CD4-positive, alpha-beta T cell treated with Interleukin-17A for 1 hour (primary cell): ENCODE measurements at places on chromosomes 3 and 15.
A peak's percentile ranks its signal among the peaks of the same experiment; 100 is the strongest.

GRCh38 chr15:21261965-21262850 is 178.1 kb downstream of the POTEB3 start:
- no peak for DNase-seq

DNA sequence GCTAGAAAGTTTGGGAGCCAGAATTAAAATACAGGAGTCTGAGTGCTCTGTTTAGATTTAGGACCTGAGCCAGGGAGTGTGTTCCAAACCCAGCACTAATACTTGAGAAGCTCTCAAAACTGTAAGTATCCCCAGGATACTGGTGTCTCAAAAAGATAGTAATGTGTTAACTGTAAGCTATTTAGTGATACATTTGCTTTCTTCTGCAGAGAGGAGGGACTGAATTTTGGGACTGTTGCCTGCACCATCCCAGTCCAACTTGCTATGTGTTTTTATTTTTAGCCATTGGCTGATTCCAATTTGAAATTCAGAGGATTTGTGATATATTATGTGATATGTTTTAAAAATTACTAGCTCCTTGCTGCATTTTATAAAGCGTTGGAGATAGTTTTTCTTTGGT is 31.5 kb downstream of the UBE2E1 start:
- DNase-seq, result no peak

- no peak for DNase-seq
These were observed 964 bp downstream of the NRROS start for GRCh38 chr3:196640297-196641018.

DNA sequence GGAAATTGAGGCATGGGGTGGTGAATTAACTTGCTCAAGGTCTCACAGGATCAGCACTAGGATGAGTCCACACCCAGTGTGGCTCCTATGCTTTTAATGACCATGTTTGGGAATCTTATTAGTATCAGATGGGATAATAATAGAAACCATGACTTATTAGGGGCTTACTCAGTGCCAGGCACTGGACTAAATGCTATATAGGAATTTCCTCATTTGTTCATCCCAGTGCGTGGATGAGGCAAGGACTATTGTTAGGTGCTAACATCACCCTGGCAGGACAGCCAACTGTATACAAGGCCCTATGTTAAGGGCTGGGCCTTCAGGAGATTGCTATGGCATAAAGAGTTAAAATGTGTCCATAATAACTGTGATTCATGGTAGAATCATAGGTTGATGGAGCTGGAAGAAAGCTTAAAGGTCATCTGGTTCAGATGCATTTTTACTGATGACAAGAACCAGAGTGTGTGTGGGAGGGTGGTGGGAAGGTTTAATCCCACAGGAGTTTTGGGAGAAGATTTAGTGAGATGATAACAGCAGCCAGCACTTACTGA is 4.7 kb upstream of the FEM1B start:
- no peak for DNase-seq

DNA sequence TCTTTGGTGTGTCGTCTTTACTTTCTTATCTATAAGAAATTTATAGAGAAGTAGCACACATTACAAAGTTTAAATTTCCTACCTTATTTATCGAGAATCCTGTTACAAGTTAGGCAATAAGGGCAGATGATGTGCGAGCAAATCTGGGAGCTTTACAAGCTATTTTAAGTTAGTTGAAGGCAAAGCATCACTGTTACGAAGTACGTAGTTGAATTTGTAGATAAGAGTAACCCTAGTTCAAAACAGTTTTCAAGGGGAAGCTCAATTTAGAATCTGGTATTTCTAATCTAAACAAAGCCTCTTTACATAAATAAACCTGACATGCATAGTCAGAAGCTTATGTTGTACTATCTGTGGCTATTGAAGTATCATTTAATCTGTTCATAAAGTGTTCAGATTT is 8.4 kb downstream of the KBTBD8 start:
- no peak for DNase-seq

GRCh38 chr3:56025326-56025725 is 442.9 kb downstream of the ERC2 start:
- DNase-seq, result no peak

DNA sequence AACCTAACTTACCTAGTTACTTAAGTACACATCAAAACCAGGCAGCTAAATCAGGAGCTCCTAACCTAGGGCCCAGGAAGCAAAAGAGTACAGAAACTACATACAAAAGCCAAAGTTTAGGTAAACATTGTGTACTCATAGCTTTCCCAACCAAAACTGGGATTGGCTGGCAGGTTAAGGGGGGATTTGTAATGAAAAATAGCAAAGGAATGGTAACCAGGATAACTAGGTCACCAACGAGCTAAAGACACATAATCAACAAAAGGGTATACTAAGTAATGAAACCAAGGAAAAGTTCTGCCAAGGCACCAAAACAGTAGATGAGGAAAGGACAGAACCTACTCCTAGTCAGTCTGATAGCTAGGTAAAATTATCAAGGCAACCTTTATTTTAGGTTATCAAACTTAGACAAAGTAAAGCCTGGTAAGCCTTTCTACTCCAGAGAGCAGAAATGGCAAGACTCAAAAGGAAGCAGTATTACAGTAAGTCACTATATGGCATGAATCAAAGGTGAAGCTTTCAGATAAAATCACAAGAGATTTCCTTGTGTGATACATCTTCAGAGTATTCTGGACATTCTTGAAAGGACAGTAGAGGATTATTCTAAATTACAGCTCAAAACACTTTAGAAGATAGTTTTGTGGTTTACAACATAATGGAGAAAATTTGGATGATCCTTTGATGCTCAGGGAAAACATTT is 10.2 kb downstream of the TRA2B start:
- peak; percentile 25 for DNase-seq

GRCh38 chr3:179136195-179136594 is 12.0 kb upstream of the PIK3CA start:
- DNase-seq, result no peak

GRCh38 chr3:11306817-11307589 is 34.8 kb downstream of the ATG7 start:
- DNase-seq, result peak; percentile 47

GRCh38 chr3:152458376-152459117 is 189.8 kb downstream of the MBNL1 start:
- no peak for DNase-seq

- no peak for DNase-seq
These were observed 585.9 kb downstream of the OTOL1 start for GRCh38 chr3:162082516-162082915.

DNA sequence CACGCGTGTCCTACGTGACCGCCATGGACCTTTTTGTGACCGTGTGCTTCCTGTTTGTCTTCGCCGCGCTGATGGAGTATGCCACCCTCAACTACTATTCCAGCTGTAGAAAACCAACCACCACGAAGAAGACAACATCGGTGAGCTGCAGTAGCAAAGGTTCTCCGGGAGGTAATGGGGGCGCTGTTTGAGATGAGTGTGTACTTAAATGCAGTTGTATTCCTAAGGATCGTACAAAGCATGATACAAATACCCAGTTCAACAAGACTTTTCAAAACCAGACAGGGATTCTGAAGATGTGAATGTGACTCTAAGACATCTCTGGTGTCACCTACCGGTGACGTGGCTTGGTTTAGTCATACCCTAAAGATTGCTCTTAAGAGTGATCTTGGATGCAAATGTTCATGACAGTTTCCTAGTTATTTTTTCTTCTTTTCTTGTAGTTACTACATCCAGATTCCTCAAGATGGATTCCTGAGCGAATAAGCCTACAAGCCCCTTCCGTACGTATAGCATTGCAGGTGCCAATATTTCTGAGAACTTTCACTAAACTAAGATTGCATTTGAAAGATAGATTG is 556.6 kb downstream of the GABRG3 start:
- DNase-seq, result no peak

GRCh38 chr15:60374628-60375081 is 23.1 kb downstream of the ANXA2 start:
- DNase-seq, result no peak

DNA sequence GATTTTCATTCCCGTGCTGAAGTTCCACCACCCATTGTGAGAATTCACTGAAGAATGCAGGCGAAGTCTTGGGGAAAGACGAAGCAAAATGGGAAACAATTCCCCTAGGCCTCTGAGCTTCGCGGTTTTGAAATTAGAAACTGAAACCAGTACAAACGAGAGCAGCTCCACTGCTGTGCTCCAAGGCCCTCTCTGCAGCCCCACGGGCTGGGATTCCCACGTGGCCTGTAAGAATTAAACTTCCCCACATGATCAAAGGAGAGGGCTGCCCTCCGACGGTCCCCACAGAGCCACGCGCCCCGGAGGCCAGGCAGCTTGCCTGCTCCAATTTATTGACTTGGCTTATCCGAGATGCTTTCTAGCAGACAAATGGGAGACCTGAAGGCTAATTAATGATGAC is 144.0 kb downstream of the GREM1 start:
- DNase-seq, result no peak
